Smooth muscle cell of the umbilical artery (primary cell): ENCODE measurements at places on chromosomes 13 and 19. TPM values are rescaled to one million over a fixed set of nuclear protein-coding genes. Genes with fewer than 3 reads are reported as not detected.

Gene BRD4
- 20.2 and 28.6 TPM in 2 replicates for total RNA-seq

Gene KIR2DL4
- not detected in 2 replicates for total RNA-seq

Gene ZNF723
- not detected in 2 replicates for total RNA-seq

Gene RNASEH2A
- total RNA-seq: 7.1 and 23.5 TPM in 2 replicates

Gene ZNF724
- total RNA-seq: 1.8 and 5.9 TPM in 2 replicates

Gene MUC16
- not detected in 2 replicates for total RNA-seq

Gene FREM2
- total RNA-seq: under 0.01 TPM in 1 of 2 replicates, not detected in the other

Gene PLIN5
- total RNA-seq: not detected in 2 replicates

Gene ZNF468
- 25.6 and 27.6 TPM in 2 replicates for total RNA-seq

Gene SUCLA2
- 58.4 and 60.0 TPM in 2 replicates for total RNA-seq

Gene GPR183
- 0.05 TPM in 1 of 2 replicates, not detected in the other for total RNA-seq

Gene C5AR1
- under 0.01 and 0.18 TPM in 2 replicates for total RNA-seq

Gene LSR
- total RNA-seq: 0.46 and 0.59 TPM in 2 replicates

Gene INSL3
- total RNA-seq: not detected in 2 replicates

Gene DCT
- total RNA-seq: 0.09 TPM in 1 of 2 replicates, not detected in the other

Gene SLC10A2
- total RNA-seq: not detected in 2 replicates

Gene EBPL
- 26.9 and 34.1 TPM in 2 replicates for total RNA-seq

Gene PABPC3
- total RNA-seq: under 0.01 and 0.32 TPM in 2 replicates

Gene MATK
- total RNA-seq: not detected in 2 replicates

Gene PBX4
- total RNA-seq: 0.55 and 1.2 TPM in 2 replicates

Gene EFNA2
- total RNA-seq: not detected in 2 replicates

Gene SH2D3A
- not detected in 2 replicates for total RNA-seq

Gene WASF3
- total RNA-seq: 13.1 and 14.0 TPM in 2 replicates

Gene NMRK2
- not detected in 2 replicates for total RNA-seq

Gene ZNF540
- 0.28 and 0.89 TPM in 2 replicates for total RNA-seq

Gene CEACAM4
- not detected in 2 replicates for total RNA-seq

Gene MLNR
- total RNA-seq: not detected in 2 replicates

Gene SLITRK6
- not detected in 2 replicates for total RNA-seq

Gene ZNF581
- total RNA-seq: 10.7 and 14.6 TPM in 2 replicates

Gene ANKRD24
- total RNA-seq: 2.1 and 2.9 TPM in 2 replicates

Gene OR10H1
- not detected in 2 replicates for total RNA-seq

Gene CTXN1
- 2.1 and 9.5 TPM in 2 replicates for total RNA-seq

Gene CFAP97D2
- not detected in 2 replicates for total RNA-seq

Gene C19orf81
- not detected in 2 replicates for total RNA-seq

Gene COMP
- total RNA-seq: 0.09 and 3.0 TPM in 2 replicates

Gene TMPRSS9
- not detected in 2 replicates for total RNA-seq

Gene CLDND2
- not detected in 2 replicates for total RNA-seq

Gene WDR87
- not detected in 2 replicates for total RNA-seq

Gene CLC
- total RNA-seq: not detected in 2 replicates

Gene ZNF729
- not detected in 2 replicates for total RNA-seq

Gene UHRF1
- total RNA-seq: 8.3 and 46.6 TPM in 2 replicates

Gene UNC13A
- total RNA-seq: 0.30 and 0.97 TPM in 2 replicates

Gene LAMP1
- 209 and 244 TPM in 2 replicates for total RNA-seq

Gene ZNF570
- total RNA-seq: 9.1 and 11.0 TPM in 2 replicates

Gene ADGRE2
- total RNA-seq: under 0.01 and 0.32 TPM in 2 replicates

Gene CD79A
- total RNA-seq: under 0.01 and 0.09 TPM in 2 replicates

Gene ZNF700
- total RNA-seq: 9.2 and 11.9 TPM in 2 replicates

Gene ZFP14
- 2.6 and 5.0 TPM in 2 replicates for total RNA-seq
